NCI-H1417 treated with DMSO at 0.1 percent for 48 hours (cell line): ENCODE measurements at places on chromosomes 16 and 17.

GRCh38 chr16:72302332-72302731 is 130.4 kb upstream of the PMFBP1 start:
- no peak for DNase-seq

DNA sequence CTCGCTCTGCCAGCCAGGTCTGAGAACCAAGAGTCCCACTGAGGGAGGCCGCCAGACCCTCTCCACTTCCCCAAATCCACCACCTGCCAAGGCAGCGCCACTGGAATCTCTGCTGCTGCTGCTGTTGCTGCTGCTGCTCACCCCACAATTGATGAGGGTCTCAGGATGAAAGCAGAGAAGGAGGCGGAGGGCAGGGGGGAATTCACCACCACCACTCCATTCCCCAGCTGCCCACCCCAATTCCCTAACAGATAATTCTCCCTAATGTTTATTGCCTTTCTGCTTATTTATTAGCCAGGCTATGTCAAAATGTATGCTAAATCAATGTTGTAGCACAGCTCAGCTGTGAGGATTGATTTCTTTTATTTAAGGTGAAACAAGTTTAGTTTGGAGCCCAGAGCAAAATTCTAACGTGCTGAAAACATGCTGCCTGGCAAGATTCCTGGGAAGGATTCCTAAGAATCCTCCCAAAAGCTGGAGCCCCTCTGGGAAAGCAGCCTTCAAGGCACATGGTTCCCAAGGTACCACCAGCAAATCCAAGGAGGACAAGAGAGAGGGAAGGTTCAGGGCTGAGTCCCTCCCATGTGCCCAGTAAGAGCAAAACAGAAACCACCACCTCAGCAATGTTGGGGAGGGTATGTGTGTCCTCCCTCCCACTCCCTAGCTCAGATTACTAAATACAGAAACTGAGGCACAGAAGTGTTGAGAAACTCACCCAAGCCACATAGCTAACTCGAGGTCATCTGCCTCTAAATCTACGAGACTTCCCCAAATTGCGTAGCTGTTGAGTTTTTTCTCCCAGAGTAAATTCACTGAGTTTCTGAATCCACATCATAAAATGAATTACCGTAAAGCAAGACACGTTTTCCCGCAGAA is 12.2 kb upstream of the CDH5 start:
- no peak for DNase-seq

GRCh38 chr17:2478458-2478857 is 33.2 kb downstream of the METTL16 start:
- no peak for DNase-seq

- DNase-seq: no peak
Measured at GRCh38 chr16:67962135-67962534, 6.3 kb downstream of the SLC12A4 start.

- no peak for DNase-seq
Measured at GRCh38 chr17:68565661-68566441, 35.3 kb downstream of the FAM20A start.

- DNase-seq: no peak
Measured at GRCh38 chr16:25563700-25564099, 128.1 kb upstream of the HS3ST4 start.

DNA sequence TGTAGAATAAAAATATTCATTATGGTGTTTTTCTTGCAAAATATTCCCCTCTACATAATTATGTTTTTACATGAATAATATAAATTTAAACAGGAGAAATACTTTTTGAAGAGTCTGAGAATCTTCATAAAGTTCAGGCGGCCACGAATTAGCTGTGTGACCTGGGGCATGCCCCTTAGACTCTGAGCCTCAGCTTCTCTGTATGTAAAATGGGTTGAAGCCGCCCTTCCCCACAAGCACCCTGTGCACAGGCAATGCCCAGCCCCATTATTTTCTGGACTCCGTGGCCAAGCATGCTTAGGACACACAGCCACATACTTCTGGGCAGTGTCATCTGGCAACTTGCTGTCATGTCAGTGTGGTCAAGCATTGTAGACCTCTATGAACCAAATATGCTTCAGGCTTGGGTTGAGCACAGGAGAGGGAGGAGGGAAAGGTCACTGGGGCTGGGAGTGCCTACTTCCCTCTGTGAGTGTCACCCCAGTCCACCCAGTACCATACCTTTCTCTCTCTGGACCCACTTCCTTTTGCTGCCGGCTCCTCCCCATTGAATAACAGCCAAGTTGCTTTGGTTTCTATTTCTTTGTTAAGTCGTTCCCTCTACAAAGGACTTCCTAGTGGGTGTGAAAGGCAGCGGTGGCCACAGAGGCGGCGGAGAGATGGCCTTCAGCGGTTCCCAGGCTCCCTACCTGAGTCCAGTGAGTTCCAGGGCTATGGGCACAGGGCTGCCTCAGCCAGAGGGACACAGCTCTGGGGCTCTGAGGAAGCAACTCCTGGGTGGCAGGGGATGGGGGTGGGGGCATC is at the start of gene LGALS9:
TSS of gene LGALS9 (plus strand) at position 582 of the 804 bp plus-strand sequence. CDS start at position 660, 78 bp downstream.
- no peak for DNase-seq
